ENCODE measurements at places on chromosomes 5 and 9. TPM values are rescaled to one million over a fixed set of nuclear protein-coding genes. Genes with fewer than 3 reads are reported as not detected.

DNA sequence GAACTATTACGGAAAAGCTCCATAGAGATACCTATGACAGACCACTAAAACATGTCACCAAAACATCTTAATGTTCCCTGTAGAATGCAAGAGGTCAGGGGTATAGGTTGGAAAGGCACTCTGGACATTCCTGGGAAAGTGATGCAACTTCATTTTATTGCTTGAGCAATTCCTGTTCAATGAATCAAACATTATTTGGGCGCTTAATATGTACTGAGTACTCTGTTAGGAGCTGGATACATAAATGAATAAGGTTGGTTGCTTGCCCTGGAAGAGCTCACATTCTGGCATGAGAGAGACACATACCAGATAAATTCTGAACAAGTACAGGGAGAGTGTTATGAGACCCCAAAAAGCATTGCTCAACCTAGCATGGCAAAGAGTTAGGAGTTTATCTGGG, 408.9 kb upstream of the DMAC1 start:
- peak; percentile 58 for DNase-seq

GRCh38 chr5:147101659-147102369, 133.0 kb upstream of the STK32A start:
- no peak for DNase-seq

GRCh38 chr5:59503220-59503619, 390.3 kb downstream of the PDE4D start:
- DNase-seq, result no peak

DNA sequence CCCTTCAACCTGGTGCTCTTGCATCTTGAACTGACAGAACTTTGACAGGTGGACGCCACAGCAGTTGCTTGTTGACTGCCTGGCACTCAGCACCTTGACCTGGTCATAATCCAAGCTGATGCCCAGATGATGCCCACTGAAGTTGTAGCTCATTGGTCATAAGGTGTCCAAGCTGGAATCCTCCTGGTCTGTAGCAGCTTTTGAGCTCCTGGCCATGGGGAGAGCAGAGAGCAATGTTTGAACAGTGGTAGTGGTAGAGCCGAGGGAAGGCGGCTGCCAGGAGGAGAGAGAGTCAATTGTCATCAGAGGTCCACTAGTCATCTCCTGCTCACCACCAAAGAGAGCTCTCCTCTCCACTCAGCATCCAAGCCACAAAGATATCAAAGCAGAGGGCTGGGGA, 23.3 kb downstream of the CSF2 start:
- no peak for DNase-seq

GRCh38 chr9:102124465-102124864, 386.0 kb upstream of the GRIN3A start:
- no peak for DNase-seq

DNA sequence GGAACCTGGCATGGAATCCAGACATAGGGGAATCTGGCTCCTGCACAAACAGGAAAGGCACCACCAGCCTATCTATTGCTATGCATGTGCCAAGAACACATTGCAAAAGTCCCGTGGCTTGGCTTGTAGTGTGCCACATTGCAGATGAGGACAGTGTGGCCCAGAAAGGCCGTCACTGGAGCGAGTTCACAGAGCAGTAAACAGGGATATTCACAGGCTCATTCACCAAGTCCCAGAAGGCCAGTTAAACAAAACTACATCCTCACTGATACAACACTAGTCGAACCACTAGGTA, 39.6 kb upstream of the TRIM32 start:
- no peak for DNase-seq

DNA sequence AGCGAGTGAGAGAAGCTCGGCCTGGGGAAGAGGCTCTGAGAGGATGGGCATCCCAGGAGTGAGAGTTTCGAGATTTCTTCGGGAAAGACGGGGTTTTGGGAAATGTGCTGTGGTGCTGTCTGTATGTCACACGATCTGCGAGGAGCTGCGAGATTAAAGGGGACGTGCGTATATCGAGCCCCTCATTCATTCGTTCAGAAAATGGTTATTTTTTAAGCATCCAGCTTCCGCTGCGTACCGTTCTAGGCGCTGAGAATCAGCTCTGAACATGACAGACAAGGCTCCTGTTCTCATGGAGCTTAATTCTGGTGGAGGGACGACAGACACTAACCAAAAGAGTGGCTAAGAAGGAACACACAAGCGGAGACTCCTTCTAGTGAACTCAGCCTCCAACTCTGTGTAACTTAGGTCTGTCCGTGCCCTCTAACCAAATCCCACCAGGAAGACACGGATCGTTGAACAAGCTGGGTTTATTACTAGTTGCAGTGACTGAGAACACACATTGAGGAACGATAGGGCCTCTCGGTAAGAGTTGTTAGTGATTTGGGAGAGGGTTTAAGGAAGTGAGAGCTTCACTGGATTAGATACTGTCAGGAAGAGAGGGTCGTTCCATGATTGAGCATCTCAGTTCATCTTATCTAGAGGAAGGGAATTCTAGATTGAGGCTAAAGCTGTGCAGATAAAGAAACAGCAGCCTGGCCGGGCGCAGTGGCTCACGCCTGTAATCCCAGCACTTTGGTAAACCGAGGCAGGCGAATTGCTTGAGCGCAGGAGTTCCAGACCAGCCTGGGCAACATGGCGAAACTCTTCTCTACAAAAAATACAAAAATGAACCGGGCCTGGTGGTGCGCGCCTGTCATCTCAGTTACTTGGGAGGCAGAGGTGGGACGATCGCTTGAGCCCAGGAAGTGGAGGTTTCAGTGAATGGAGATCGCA, 1.0 kb upstream of the FBXW11 start:
- DNase-seq, result no peak

DNA sequence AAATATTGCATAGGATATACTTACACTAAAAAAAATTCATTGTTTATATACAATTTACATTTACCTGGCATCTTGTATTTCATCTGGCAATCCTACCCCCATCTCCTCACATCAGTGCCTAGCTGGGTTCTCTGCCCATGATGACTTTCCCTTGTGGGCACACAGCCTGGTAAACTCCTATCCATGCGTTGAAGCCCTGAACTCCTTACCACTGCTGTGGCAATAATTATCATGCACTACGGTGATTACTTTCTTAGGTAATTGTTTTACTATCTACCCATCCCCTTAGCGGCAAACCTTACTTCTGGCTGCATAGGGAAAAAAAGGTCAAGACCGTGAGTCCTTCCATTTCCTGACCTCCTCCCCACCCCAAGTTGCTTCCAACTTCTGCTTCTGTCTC, 63.6 kb upstream of the DAB2IP start:
- no peak for DNase-seq

GRCh38 chr5:151684690-151685361, 1.9 kb downstream of the SPARC start:
- peak; percentile 99 for DNase-seq

DNA sequence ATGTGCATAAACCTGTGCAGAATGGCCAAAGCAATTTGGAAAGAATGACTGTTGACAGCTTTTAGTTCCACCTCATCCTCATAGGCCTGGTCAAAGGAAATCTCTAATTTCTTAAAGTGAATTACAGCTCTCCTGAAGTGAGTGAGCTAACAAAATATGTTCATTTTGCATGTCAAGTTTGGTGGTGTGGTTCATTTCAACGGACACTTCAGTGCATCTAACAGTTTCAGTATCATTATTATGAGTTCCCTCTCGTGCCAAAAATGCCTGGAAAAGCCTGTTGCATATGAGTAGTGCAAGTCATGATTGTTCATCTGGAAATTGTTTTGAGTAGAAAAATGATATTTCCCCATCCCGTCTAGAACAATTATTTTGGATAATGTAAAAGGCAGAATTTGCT, 53.2 kb upstream of the HMHB1 start:
- peak; percentile 84 for DNase-seq

GRCh38 chr9:72955571-72955970, 2.7 kb upstream of the ALDH1A1 start:
- no peak for DNase-seq

- DNase-seq, result no peak
Measured at GRCh38 chr9:36165826-36166167, 3.4 kb upstream of the CCIN start.

DNA sequence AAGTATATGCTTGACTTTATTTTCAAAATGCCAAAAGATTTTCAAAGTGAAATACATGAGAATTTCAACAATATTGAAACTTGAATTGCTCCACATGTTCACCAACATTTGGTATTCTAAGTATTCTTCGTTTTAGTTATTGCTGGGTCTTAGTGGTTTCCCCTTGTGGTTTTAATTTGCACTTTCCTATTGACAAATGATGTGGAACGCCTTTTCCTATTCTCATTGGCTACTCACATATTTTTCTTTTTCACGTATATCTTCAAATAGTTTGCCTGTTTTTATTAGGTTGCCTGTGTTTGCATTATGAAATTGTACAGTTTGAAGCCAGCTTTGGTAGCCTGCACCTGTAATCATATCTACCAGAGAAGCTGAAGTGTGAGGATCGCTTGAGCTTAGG, 405.7 kb upstream of the IRX2 start:
- no peak for DNase-seq

DNA sequence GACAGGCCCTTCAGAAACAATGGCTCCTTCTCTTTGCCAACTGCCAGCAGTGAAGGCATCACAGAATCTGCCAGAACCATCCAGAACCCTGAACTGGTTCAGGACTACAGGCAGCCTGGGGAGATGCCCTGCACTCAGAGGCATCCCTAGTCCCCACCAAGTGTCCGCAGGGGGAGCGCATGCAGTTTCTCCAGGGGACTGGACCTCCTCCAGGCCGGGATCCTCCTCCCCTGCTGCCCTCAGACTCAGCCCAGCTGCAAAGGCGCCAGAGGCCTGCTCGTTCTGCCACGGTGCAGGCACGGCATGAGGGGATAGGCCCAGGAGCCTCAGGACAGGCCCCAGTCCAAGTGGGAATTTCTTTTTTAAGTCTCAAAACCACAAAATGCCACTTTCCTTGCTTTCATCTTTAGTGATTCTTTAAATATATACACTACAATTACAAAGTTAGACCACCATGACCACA, 72.0 kb downstream of the SEMA4D start:
- no peak for DNase-seq

DNA sequence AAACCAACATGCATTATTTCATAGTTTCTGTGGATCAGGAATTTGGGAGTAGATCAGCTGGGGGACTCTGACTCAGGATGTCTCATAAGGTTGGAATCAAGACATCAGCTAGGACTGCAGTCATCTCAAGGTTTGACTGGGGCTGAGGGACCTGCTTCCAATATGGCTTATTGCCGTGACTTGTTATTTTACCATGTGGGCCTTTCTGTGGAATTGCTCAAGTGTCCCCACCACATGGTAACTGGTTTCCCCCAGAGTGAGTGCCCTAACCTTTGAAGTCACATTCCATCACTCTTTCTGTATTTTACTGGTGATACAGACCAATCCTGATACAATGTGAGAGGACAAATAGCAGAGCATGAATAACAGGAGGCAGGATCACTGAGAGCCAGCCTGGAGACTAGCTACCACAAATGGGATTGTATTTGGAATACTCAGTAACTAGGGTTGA, 70.2 kb upstream of the ELL2 start:
- DNase-seq, result no peak

DNA sequence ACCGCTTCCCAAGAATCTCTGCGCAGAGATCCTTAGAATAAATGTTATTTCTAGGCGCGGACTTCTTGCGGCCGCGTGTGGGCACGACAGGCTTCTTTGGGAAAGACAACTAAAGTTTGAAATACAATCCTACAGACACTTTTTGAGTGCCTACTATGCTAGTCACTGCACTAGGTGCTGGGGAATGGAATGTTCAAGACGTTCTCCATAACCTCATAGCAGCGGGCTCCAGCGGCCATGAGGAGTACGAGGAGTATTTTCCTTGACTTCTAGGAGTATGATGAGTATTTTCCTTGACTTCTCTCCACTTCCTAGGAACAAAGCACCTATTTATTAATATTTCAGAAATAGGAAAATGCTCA, 636 bp upstream of the PWWP2A start:
- no peak for DNase-seq

GRCh38 chr9:99814359-99814758, 7.3 kb upstream of the NR4A3 start:
- no peak for DNase-seq

GRCh38 chr9:127185931-127186781, 63.7 kb upstream of the ANGPTL2 start:
- peak; percentile 98 for DNase-seq

GRCh38 chr9:108636013-108636412, 219.8 kb downstream of the ACTL7B start:
- no peak for DNase-seq

DNA sequence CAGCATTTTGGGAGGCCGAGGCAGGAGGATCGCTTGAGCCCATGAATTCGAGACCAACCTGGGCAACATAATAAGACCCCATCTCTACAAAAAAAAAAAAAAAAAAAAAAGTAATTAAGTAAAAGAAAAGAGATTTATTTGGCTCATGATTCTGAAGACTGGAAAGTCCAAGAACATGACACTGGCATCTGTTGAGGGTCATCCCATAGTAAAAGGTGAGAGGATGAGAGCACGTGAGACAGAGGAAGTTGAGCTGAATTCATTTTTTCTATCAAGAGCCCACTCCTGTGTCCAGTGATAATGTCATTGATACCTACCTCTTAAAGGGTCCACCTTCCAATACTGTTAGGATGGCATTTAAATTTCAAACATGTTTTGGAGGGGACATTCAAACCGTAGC, 19.8 kb downstream of the CREBRF start:
- no peak for DNase-seq

- DNase-seq, result no peak
Measured at GRCh38 chr5:161481922-161482321, 64.6 kb downstream of the GABRB2 start.

DNA sequence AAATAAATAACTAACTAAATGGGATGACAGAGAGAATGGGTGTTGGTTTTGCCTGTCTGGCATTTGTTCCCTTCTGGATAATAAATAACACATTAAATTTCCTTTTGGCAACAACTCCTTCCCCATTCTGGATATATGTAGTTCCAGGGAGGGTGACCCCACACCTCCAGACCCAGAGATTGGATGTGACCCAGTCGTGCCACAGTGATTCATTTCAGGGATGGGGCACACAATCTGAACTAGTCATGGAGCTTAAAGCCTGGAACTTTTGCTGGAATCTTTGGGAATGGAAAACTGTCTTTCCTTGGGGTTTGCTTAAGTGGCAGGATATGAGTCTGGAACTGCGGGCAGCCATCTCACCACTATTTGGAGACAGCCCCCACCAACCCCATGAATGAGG, 11.3 kb downstream of the KLF9 start:
- no peak for DNase-seq

- no peak for DNase-seq
Measured at GRCh38 chr9:123322273-123323195, 33.5 kb upstream of the CRB2 start.

The CARTPT gene
- not detected for total RNA-seq

The SYK gene
- total RNA-seq, result not detected

The MYMK gene
- total RNA-seq, result not detected

The STOM gene
- total RNA-seq, result 118 TPM

The SLC25A2 gene
- total RNA-seq, result 0.64 TPM

The RLN2 gene
- total RNA-seq, result 0.43 TPM

The ASS1 gene
- 88.3 TPM for total RNA-seq

The INSYN2B gene
- total RNA-seq, result 12.5 TPM

The SLC6A19 gene
- total RNA-seq, result not detected

The NUTM2G gene
- total RNA-seq, result not detected

The C5orf22 gene
- 42.3 TPM for total RNA-seq

The CCIN gene
- total RNA-seq, result 0.43 TPM

The CTSV gene
- total RNA-seq, result 0.32 TPM

The CCL27 gene
- not detected for total RNA-seq

The SLC34A1 gene
- total RNA-seq, result not detected

Measured in fibroblast of villous mesenchyme (primary cell).